Smooth muscle cell of trachea (primary cell): ENCODE measurements at places on chromosomes 3 and 15. TPM values are rescaled to one million over a fixed set of nuclear protein-coding genes. Genes with fewer than 3 reads are reported as not detected.

IL17RB gene
- under 0.01 and 0.17 TPM in 2 replicates for total RNA-seq

TRIM42 gene
- not detected in 2 replicates for total RNA-seq

EPHB1 gene
- total RNA-seq, result under 0.01 and 0.15 TPM in 2 replicates

ANKUB1 gene
- total RNA-seq, result not detected in 2 replicates

CGGBP1 gene
- total RNA-seq, result 54.9 and 65.9 TPM in 2 replicates

SNUPN gene
- 32.9 and 34.8 TPM in 2 replicates for total RNA-seq

SLC9A9 gene
- total RNA-seq, result 46.1 and 59.9 TPM in 2 replicates

UBR1 gene
- total RNA-seq, result 28.9 and 45.1 TPM in 2 replicates

C3orf49 gene
- not detected in 2 replicates for total RNA-seq

CHRFAM7A gene
- total RNA-seq, result under 0.01 and 0.17 TPM in 2 replicates

CPN2 gene
- not detected in 2 replicates for total RNA-seq

CFAP100 gene
- not detected in 2 replicates for total RNA-seq

MAP1A gene
- total RNA-seq, result 150 and 180 TPM in 2 replicates

TICRR gene
- total RNA-seq, result 0.33 and 4.7 TPM in 2 replicates

CPNE4 gene
- not detected in 2 replicates for total RNA-seq

FES gene
- 38.7 and 63.0 TPM in 2 replicates for total RNA-seq

THAP10 gene
- 2.5 and 3.3 TPM in 2 replicates for total RNA-seq

GRAMD2A gene
- total RNA-seq, result 0.15 and 0.33 TPM in 2 replicates

IFT57 gene
- 92.0 and 94.8 TPM in 2 replicates for total RNA-seq

GABRB3 gene
- 1.8 and 3.3 TPM in 2 replicates for total RNA-seq

SLC28A1 gene
- not detected in 2 replicates for total RNA-seq

USP19 gene
- total RNA-seq, result 64.4 and 72.6 TPM in 2 replicates

FAM81A gene
- total RNA-seq, result 0.29 and 0.33 TPM in 2 replicates

GNAT1 gene
- total RNA-seq, result not detected in 2 replicates

TPRG1 gene
- total RNA-seq, result 0.15 and 0.17 TPM in 2 replicates

FSIP1 gene
- 1.6 and 2.6 TPM in 2 replicates for total RNA-seq

ZIC4 gene
- not detected in 2 replicates for total RNA-seq

ARHGEF26 gene
- total RNA-seq, result 0.99 and 1.6 TPM in 2 replicates

GRK7 gene
- under 0.01 TPM in 1 of 2 replicates, not detected in the other for total RNA-seq

TTC23 gene
- 30.6 and 35.6 TPM in 2 replicates for total RNA-seq

CYP1A2 gene
- total RNA-seq, result not detected in 2 replicates

NMNAT3 gene
- 0.73 and 0.83 TPM in 2 replicates for total RNA-seq

KIF23 gene
- total RNA-seq, result 5.1 and 46.4 TPM in 2 replicates

PML gene
- 47.3 and 51.8 TPM in 2 replicates for total RNA-seq

LRRC57 gene
- 16.9 and 19.5 TPM in 2 replicates for total RNA-seq

KBTBD12 gene
- total RNA-seq, result not detected in 2 replicates

ZNF860 gene
- 0.17 and 1.0 TPM in 2 replicates for total RNA-seq

SPTSSB gene
- total RNA-seq, result 0.33 and 0.58 TPM in 2 replicates

P2RY13 gene
- not detected in 2 replicates for total RNA-seq

SPG11 gene
- 103 and 126 TPM in 2 replicates for total RNA-seq

CASR gene
- total RNA-seq, result not detected in 2 replicates

CCNB2 gene
- total RNA-seq, result 5.1 and 71.3 TPM in 2 replicates

EXD1 gene
- total RNA-seq, result under 0.01 TPM in 1 of 2 replicates, not detected in the other

GOLGA8Q gene
- 1.5 and 2.6 TPM in 2 replicates for total RNA-seq

SHF gene
- 2.5 and 4.3 TPM in 2 replicates for total RNA-seq

KIF9 gene
- total RNA-seq, result 1.3 and 1.8 TPM in 2 replicates

TUSC7 gene
- total RNA-seq, result under 0.01 TPM in 1 of 2 replicates, not detected in the other

PPM1L gene
- 0.87 and 3.0 TPM in 2 replicates for total RNA-seq

USP3 gene
- total RNA-seq, result 40.4 and 52.4 TPM in 2 replicates

IMPG2 gene
- total RNA-seq, result 0.29 and 0.33 TPM in 2 replicates

PPP1R14D gene
- total RNA-seq, result not detected in 2 replicates

OCA2 gene
- total RNA-seq, result not detected in 2 replicates

FBXO45 gene
- total RNA-seq, result 5.0 and 9.0 TPM in 2 replicates

CAMK1 gene
- 55.6 and 65.2 TPM in 2 replicates for total RNA-seq

RETNLB gene
- not detected in 2 replicates for total RNA-seq

GMNC gene
- under 0.01 TPM in 1 of 2 replicates, not detected in the other for total RNA-seq
